Activated T-cell treated with anti-CD3 and anti-CD28 coated beads, Interleukin-2, amount 50 U/mL, for 48 hours (primary cell): ENCODE measurements at places on chromosomes 12 and 14.

DNA sequence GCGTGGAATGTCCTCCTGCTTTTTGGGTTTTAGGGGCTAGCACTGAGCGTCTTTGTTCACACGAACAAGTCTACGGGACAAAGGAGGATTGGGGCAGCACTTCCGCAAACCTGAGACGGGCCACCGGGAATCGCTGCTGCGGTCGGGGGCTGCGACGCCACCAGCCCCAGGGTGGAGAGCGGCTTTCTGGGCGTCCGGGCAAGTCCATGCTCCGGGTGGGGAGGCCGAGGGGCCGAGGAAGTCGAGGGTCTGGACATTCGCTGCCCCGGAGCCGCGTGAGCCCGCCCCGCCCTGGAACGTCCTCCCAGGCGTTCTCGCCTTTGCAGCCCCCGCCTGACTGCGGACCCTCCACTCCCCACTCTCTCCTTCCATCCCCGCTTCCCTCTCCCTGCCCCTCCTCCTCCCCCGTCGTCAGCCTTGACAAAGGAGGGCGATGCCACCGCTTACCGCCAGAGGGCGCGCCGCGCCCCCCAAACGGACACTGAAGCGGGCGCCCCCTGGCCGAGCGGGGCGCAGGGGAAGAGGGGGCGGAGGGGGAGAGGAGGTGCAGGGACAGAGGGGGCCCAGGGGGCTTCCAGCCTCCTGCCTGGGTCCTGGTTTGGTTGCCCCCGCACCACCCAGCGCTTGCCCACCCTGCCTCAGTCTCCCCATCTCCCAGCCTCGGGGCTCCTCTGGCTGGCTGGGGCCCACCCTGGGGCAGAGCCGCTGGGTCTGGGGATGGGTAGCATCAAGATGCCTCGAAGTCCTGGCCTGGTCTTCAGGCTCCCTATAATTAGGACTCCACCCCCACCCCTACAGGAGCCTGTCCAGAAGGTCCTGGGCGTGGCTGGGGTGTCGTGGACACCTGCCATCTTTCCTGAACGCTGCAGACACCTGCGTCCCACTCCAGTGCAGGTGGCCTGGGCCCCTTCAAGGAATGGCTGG is 39.1 kb upstream of the INF2 start:
- peak; percentile 83 for DNase-seq

- DNase-seq, result no peak
These were observed 82.0 kb upstream of the OTOGL start for GRCh38 chr12:80017261-80017870.

DNA sequence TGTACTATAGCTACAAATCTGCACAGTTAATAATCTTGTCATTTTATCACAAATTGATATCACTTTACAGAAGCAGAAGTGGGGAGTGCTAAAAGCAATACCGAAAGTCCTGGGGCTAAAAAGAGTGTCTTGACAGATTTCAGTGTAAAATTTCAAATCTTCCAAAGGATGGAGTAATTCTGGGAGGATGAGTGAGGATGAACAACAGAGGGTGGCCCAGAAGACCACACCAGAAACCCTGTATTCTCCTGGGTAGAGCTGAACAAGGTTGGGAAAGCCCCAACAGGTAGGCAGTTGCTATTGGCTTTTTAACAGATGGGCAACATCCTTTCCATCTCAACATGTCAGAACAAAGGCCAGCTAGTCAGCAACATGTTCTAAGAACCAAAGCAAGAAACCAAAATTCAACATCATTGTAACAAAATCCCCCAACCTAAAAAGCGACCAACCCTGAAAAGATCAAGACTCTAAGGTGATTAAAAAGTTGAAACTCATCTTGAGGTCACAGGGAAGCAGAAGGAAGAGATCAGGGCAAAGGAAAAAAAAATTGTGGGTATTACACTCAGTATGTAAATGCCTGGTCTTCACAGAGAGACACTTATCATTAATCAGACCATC is 38.8 kb downstream of the CBX5 start:
- DNase-seq, result no peak

DNA sequence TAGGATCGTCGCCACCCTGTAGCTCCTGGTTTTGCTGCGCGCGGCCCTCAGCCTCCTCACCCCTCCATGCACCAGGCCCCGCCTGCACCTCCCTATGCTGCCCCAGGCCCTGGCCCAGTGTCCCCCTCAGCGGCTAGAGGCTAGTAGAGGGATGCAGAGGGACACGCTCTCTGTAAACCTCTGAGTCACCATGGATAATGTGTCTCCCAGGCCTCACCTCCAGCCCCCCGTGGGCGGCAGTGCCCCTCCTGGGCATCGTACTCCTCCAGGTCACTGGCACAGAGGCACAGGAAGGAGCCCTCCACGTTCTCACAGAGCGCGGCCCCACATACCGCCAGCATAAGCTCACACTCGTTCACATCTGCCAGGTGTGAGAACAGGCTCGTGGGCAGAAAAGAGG is 12.3 kb downstream of the ISCA2 start:
- no peak for DNase-seq

- DNase-seq, result no peak
These were observed 486.9 kb downstream of the SOX5 start for GRCh38 chr12:23462546-23462945.

DNA sequence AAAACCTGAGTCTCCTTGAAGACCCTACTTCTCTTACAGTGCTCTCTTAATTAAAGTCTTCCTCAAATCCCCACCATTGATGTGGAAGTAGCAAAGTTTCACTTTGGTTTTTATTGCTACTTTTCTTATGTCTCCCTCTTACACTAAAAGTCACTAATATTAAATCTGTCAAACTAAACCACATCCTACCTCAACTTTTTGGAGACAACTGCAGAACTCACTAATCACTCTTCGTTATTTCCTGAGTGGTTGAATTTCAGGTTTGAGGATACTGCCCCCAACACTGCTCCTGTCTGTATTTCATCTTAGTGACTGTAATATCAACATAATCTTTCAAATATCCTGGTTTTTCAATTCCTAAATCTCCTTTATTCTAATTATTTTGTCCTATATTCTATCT is 213.0 kb upstream of the PDE3A start:
- no peak for DNase-seq

GRCh38 chr12:94080341-94081009 is 67.9 kb upstream of the PLXNC1 start:
- no peak for DNase-seq

DNA sequence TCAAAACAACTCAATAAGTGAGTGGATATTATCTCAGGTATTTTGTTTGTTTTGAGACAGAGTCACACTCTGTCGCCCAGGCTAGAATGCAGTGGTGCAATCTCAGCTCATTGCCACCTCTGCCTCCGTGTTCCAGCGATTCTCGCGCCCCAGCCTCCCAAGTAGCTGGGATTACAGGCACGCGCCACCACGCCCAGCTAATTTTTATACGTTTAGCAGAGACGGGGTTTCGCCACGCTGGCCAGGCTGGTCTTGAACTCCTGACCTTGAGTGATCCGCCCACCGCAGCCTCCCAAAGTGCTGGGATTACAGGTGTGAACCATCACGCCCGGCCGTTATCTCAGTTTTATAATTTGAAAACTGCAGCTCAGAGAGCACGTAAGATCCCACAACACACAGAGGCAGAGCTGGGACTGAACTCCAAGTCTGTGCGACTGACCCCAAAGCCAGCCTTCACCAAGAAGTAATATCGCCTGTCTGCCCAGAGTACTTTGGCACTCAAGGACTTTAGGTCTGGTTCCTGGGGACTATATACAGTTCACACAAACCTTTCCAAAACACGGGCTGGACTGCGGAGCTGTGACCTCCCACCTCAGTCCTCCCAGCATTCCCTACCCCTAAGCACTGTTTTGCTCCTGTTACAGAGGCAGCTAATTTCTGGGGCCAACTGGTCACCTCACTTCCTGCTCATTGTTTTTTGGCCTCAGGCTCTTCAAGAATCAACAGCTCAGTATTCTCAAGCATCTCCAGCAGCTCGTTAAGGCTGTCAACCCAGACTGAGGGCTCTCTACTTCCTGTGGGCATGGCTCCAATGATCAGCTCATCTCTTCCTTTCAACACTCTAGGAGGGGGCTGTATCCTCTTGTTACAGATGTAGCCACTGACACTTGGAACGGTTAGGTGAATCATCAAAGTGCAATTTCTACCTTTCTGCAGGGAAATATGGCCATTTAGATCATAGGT is 22.5 kb downstream of the TESC start:
- DNase-seq, result no peak

DNA sequence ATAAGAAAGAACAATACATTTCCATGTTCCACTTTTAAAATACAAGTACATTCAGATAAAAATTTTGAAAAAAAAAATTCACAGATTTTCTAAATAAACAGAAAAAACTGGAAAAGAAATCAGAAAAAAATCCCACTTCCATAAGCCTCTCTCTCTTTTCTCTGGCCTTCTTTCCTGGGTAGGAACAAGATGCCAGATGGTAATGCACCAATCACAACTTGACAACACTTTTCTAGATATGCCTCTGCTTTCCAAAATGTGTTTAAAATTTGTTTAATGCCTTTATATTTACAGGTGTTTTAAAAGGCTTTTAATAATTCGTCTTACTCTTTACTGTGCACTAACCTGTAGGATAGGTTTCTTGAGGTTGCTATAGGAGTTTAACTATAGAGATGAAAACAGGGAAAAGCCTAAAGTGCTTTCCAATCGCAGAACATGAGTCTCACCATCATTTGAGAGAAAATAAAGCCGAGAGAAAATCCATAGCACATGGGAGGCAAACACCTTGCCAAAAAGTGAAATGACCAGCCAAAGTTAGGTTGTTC is 74.2 kb downstream of the TMTC1 start:
- DNase-seq, result no peak

DNA sequence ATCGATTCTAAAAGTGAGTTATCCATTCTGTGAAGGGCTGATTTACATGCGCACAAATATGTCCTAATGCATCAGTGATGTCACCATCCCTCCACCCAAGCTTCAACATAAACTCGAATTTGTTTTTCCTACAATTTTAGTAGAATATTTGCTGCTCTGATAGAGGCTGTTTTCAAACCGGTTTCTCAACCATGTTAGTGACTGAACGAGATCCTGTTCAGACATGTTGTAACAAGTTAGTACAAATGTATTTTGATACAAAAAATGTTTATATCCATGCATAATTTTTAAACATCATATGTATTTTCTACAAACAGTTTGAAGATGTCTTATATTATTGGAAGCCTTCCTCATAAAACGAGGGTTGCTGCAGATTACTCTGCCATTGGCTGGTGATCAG is 12.7 kb upstream of the PRB2 start:
- DNase-seq, result no peak

- no peak for DNase-seq
These were observed 26.9 kb downstream of the WDR89 start for GRCh38 chr14:63614679-63615363.

DNA sequence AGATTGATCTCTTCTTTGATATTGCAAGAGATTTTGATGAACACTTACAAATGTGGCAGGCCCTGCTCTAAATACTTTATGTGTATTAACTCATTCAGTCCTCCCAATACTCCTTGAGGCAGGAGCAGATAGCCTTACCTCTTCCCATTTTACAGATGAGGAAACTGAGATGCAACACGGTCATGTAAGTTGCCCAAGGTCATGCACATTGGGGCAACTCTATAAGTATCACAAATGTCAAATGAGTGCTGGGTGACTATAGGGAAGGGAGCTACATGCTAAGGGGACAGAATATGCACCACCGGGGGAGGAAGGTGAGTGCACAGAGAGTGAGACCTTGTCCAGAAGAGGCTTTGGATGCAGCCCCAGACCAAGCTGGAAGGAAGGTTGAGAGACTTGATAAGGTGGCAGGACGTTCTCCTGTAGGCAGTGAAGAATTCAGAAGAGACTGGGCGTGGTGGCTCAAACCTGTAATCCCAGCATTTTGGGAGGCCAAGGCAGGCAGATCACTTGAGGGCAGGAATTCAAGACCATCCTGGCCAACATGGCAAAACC is 132.3 kb upstream of the PWP1 start:
- DNase-seq, result no peak

GRCh38 chr12:12456637-12457036 is 99.8 kb downstream of the BORCS5 start:
- no peak for DNase-seq

GRCh38 chr14:76163668-76164363 is 12.1 kb downstream of the GPATCH2L start:
- no peak for DNase-seq

- DNase-seq, result no peak
These were observed 3.1 kb downstream of the SLC38A1 start for GRCh38 chr12:46265734-46266133.

GRCh38 chr14:31449971-31450610 is 7.2 kb downstream of the DTD2 start:
- no peak for DNase-seq

GRCh38 chr14:61508526-61508925 is 186.8 kb upstream of the HIF1A start:
- DNase-seq, result no peak

DNA sequence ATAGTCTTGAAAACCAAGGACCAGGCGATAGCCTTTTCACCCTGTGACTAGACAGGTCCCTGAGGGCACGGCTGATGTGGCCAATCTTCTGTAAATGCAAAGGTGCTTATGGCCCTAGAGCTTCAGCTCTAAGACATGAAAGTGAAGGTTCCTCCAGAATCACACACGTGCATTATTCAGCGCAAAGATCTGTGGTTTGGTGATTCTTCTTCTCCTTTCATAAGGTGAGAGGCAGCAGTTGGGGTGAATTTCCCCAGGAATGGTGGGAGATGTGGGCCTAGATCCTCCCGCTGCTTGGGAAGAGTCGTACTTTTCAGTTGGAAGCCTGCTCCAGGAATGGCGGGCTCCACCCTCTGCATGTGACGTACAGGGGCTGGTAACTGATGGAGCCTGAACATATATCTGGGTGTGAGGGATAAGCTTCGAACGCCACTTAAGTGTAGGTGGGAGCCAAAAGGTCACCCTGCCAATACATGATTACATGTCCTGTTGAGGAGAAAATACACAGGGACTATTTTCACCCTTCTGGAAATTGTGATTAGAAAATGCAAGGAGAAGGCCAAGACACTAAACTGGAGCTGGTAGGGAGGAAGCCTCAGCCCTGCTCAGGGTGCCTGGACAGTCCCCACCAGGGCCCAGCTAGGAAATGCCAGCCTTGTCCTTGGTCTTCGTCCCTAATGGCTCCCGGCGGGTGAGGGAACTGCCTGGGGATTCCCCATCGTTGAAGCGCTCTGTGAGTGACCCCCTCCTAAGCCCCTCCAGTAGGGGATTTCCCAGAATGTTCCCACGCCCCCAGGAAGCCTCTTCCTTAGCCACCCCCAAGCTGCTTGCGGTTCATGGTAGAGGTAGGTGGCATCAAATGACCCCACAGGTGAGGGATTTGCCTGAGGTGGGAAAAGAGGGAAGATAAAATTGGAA is 17.6 kb downstream of the BATF start:
- DNase-seq, result peak; percentile 67

GRCh38 chr14:33811721-33812120 is 139.2 kb downstream of the EGLN3 start:
- no peak for DNase-seq
